ENCODE measurements at places on chromosomes 1 and 21.

- DNase-seq = no peak
Measured at GRCh38 chr21:25983745-25984144, 186.8 kb downstream of the APP start.

- no peak for DNase-seq
Measured at GRCh38 chr1:198967566-198967965, 328.7 kb downstream of the PTPRC start.

GRCh38 chr1:116425987-116426386, 52.9 kb downstream of the ATP1A1 start:
- DNase-seq = no peak

DNA sequence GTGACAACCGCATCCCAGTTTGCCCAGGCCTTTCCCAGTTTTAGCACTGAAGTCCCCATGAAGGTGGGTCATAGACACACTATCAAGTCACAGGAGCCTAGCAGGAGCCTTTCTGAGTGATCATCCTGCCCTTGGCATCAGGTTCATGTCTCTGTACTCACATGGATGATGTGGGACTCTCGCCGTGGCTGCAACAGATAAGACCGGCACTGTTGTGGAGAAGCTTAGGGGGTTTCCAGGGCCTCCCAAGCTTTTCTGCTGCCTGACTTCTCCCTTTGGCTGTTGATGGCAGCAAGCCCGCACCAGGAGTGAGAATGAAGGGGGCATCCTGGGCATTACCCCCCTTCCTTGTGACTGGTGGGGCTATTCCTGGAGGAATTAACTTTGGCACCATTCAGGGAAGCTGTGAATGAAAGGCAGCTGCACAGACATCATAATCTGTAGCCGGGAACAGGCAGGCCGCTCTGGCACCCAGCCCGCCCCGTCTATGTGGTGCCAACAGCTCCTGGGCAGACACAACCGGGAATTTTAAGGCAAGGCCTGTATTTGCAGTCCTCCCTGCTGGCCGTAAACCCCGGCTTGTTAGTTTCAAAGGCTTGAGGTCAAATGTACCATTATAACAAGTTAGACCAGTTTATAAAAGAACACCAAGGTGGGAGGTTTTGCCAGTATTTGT, 148.6 kb downstream of the HUNK start:
- peak; percentile 29 for DNase-seq

GRCh38 chr1:245603311-245603865, 448.6 kb downstream of the KIF26B start:
- no peak for DNase-seq

DNA sequence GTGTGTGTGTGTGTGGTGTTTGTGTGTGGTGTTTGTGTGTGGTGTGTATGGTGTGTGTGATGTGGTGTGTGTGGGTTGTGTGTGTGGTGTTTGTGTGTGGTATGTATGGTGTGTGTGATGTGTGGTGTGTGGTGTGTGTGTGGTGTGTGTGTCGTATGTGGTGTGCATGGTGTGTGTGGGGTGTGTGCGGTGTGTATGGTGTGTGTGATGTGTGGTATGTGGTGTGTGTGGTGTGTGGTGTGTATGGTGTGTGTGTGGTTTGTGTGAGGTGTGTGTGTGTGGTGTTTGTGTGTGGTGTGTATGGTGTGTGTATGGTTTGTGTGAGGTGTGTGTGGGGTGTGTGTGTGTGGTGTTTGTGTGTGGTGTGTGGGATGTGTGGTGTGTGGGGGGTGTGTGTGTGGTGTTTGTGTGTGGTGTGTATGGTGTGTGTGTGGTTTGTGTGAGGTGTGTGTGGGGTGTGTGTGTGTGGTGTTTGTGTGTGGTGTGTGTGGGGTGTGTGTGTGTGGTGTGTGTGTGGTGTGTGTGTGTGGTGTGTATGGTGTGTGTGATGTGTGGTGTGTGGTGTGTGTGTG, 106.2 kb upstream of the ADAR start:
- no peak for DNase-seq

DNA sequence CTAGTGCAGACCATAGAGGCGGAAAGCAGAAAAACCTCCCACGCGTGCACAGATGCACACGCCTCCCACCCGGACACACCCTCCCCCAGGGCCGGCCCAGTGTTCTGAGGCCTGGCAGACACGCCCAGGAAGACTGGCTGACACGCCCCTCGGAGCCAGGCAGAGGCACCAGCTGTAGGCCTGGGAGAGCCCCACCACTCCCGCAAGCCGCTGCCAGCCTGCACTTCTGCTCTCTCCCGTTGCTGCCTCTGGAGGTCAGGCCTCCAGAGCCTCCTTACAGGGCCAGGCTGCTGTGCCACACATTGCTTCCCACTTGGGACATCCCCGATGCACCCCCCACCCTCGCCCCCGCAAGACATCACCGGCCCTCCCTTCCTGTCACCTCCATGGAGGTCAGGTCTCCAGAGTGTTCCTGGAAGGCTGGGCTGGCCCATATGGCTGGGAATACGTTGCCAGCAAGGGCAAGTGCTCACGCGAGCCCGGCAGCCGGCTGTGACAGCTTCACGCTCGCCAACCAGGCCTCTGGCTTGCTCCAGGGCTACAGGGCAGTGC, 40.4 kb downstream of the CASZ1 start:
- no peak for DNase-seq

- DNase-seq = no peak
Measured at GRCh38 chr1:99766378-99766800, at the start of gene FRRS1. Gene FRRS1 (minus strand): TSS chr1:99766635. CDS start chr1:99748768, 17,867 bp downstream.

GRCh38 chr1:167697667-167698141, 24.1 kb upstream of the MPZL1 start:
- no peak for DNase-seq

DNA sequence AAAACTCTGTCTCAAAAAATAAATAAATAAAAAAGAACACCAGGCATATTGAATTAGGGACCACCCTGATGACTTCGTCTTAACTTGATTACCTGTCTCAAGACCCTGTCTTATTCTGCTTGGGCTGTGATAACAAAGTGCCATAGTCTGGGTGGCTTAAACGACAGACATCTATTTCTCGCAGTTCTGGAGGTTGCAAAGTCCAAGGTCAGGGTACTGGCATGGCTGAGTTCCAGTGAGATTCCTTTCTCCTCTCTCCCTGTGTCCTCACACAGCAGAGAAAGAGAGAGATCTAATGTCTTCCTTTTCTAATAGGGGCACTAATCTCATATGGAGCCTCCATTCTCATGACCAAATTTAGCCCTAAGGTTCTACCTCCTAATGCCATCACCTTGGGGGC, 145.6 kb downstream of the HUNK start:
- no peak for DNase-seq

- no peak for DNase-seq
Measured at GRCh38 chr1:25550155-25550506, 6.7 kb downstream of the LDLRAP1 start.

- no peak for DNase-seq
Measured at GRCh38 chr1:111618081-111618480, 1.5 kb upstream of the RAP1A start.

GRCh38 chr1:229203030-229203751, 67.7 kb upstream of the RAB4A start:
- DNase-seq = no peak

GRCh38 chr1:200934676-200935245, 40.1 kb downstream of the INAVA start:
- DNase-seq = no peak

Measured in thoracic aorta (tissue), 2 donors.